Midbrain (tissue), 1 donor: ENCODE measurements at places on chromosomes 3 and 15.
A peak's percentile ranks its signal among the peaks of the same experiment; 100 is the strongest.

DNA sequence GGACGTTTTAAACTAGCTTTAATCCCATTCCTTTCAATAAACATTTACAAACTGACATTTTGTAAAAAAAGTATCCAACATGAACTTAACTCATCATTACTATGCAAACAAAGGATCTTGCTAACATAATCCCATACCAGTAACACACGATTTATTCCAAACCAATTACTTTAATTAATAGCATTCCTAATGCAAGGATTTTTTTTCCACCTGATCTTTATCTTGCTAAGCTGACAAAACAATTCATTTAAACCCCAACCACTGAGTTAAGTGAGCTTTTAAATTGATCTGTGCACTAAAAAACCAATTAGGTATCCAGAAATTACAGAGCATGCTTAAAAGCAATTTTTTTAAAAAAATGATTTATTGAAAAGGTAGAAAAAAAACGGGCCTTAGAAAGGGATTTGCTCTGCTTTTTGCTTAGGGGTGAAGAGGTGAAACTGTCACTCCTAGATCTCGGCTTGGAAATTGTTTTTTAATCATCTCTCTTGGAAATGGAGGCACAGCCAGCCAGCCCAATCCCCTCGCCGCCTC is 1.2 kb downstream of the SH3BP5 start:
- no peak for DNase-seq

- no peak for DNase-seq
Observed at GRCh38 chr3:4845882-4846281, 133.4 kb upstream of the BHLHE40 start.

DNA sequence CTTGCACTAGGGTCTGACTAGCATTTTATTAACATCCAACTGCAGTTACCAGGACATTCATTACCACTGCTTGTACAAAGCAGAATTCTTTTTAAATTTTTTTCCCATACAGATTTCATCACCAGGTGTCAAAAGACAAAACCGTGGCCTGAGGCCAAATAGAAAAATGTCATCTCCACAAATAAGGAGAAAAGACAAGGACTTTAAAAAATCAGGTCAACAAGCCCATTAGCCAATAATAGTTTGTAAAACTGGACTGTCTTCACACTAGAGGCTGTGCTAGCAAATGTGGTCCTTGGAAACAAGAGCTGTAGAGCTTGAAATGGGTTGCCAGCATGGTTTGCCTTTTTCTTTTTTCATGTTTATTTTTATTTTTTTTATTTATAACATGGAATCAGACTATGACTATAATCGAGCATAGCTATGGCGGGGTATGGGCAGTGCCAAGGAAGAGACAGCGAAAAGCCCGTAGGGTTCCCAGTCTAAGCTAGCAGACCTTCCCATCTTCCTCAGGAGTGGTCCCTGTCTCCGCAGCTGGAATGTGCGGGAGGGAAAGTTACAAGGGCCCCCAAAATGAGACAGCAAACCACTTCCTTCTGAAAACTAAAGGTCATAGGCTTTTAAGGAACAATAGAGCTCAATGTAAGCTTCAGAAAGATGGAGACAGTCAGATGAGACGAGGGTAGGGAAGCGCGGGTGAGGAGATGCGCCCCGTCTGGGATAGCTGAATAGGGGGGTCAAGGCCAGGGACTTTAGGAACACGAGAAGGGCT is 1.5 kb downstream of the PTPN9 start:
- peak; percentile 58 for DNase-seq

DNA sequence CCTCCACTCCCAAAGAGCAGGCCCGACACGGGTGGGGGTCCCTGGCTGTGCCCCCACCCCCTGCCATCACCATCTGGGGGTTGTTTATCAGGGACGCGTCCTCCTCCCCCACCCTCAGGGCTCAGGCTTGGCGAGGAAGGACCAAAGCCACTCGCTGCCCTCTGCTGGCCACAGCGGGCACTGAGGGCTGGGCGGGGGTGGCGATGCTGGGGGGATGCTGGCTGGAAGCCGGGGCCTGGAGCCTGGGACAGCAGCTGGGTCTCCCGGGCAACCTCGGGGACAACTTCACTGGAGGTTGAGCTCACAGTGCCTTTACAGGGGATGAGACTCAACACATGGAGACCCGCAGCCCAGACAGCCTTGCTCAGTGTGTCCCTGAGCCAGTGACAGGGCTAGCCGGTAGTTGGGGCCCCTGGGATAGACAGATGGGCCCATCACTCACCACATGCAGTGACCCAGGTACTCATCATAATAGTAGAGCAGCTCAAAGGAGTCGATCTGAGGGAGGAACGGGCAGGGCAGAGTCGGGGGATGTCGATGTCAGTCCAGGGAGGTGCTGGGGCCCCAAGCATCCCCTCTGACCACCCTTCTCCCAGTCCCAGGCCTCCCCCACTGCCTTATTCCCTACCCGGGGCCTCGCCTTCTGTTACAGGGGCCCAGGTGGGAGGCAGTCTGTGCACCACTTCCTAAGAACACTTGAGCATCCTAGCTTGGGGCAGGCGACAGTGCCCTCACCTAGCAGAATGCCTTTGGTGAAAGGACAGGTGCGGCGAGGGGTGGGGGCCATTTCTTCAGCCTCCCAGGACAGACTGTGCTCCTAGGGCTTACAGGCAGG is 5.9 kb upstream of the CALML4 start:
- peak; percentile 87 for DNase-seq

DNA sequence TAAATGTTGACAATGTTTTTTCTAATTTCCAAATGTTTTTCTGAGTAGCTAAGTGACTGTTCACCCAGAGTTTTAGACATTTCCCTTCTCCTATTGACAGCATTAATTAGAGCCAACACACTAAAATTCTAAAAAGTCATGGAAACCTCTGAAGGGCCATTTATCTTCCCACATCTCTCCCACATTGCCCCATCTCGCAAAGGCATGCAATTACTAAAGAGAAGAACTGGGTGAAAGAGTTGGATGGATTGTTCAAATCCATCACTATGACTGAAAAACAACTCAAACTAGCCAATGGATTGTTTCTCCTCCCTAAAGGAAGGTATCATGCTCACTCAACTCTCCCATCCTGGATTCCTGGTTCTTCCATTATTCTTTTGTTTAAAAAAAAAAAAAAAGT is 30.0 kb upstream of the PHLDB2 start:
- no peak for DNase-seq

DNA sequence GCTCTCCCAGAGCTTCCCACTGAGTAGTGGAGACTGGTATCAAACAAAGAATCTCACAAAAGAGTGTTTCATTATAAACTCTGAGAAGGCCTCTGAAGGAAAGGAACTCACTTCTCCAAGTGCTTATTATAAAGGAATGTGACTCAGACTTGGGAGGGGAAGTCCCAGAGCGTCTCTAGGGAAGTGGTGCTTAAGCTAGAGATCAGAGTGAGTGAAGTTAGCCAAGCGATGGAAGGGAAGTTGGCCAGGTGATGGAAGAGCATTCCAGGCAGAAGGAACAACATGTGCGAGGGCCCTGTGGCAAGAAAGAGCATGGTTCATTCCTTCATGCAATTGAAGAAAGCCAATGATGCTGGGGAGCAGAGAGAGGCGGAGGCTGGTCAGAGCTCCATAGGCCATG is 2.3 kb downstream of the XYLB start:
- peak; percentile 0 for DNase-seq

- DNase-seq: no peak
Observed at GRCh38 chr3:38628835-38629234, 20.7 kb downstream of the SCN5A start.
